HepG2 (cell line): ENCODE measurements at places on chromosomes 16 and 17.

DNA sequence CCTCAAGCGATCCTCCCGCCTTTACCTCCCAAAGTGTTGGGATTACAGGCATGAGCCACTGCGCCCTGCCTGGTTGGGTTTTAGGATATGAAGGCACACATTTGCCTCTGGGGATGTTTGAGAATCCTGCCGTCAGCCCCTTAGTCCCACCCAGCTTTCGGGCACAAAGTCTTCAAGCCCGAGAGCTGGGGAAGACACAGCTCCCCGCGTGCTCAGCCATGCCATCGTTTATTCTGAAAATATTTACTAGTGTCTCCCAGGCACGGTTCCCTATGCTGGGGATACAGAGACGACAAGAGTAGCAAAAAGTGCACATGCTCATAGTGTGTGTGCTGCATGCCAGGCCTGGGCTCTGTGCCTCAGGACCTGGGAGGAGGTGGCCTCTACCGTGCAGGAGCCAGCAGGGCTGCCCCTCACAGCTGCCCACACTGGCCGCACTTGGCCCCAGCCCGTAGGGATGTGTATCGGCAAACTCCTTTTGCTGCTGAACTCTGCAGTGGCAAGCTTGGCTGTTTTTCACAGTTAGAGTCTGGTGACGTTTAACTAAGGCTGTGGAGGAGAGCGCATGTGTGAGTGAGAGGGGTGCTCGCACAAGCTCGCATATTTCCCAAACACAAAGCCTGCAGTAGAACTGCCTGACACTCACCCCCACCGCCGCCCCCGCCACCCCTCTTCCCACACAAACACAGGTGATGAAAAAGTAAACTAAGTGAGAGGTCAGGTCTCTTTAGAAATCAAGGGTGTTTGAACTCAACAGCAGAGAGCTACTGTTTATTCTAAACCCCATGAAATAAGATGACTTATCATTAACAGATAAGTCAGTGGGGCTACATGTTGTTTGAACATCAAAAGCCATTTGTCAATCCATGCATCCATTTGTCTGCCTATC, 266.4 kb downstream of the MRTFB start:
- peak; percentile 73 for DNase-seq

- DNase-seq: no peak
Observed at GRCh38 chr16:77043076-77043475, 147.9 kb upstream of the MON1B start.

GRCh38 chr16:22979038-22979437, 165.1 kb downstream of the HS3ST2 start:
- no peak for DNase-seq

DNA sequence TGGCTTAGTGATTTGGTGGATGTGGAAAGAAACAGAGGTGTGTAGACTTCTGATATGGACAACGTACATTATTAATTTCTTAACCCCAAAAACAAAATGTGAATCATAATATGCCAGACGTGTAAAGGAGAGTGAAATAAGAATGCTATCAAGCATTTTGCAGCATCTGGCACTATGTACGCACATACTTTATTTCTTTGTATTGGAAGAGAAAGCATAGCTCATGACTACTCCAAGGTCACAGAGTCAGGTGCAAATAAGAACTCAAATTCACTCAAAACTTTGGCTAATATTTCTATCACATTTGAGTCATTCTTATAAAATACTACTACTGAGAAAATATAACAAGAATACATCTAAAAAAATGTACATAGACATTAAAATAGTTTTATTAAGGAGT, 74.8 kb downstream of the TTC19 start:
- no peak for DNase-seq

DNA sequence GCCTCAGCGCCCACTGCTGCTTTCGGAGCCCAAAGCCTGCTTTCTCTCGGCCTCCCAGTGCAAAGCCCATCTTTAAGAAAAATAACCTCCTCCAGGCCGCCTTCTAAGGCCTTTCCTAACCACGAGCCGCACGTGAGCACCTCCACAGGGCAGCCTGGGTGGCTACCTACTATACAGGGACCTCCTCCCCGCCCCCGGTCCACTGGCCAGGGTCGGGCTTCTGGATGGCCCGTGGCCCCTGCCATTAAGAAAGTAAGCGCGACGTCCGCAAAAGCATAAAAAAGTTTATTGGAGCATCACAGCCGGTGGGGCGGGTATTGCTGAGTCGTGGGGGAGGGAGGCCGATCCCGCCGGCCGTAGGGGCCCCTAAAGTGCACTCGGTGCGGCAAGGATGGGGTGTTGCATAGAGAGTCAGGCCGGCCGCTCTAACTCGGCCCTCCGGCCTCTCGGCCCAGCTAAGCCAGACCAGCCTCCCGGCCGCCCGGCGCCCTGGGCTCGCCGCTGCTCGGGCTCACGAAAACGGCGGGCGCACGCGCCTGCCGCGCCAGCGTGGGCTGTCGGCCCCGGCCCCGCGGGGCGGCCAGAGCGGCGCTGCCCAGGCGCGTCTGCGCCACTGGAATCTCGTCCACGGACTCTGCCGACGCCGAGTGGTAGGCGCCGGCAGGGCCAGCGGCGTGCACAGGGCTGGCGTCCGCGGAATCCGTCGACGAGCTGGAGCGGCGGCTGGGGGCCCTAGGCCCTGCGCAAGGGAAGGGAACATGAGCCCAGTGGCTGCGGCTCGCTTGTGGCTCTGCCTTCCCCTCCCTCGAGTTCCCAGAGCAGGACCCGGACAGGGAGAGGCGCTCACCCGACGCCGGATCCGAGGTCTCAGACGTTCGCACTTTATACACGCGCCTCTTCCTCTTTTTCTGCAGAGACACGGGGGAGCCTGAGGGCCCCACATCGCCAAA, 1.1 kb upstream of the TPPP3 start:
- DNase-seq: no peak

DNA sequence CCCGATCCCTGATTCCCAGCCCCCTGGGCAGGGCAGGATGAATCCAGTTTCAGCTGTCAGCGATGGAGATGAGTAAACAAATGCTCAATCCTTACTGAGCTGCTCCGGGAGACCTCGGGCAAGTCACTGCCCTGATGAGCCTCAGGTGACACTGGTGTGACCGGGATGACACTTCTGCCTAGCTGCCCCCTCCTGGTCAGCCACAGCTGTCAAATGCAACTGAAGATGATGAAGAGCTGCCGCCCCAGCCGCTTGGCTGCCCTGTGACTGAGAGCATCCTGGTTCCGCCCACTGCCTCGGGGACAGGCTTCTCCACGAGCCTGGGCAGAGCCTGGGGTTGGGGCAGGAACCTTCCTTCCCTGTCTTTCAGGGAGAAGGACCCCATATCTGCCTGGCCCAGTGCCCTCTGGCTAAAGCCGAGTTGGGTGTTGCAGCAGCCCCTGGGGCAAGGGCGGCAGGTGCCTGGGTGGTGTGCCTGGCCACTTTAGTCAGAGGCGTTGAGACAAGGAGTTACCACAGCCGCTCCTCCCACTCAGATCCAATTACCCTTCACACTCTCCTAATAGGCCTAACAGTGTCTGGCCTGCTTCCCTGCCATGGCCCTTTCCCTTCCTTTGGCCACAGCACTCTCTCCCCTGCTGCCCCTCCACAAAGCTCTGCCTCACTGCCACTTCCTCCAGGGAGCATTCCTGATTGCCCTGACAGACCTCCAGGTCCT, 5.5 kb downstream of the CCL17 start:
- peak; percentile 49 for DNase-seq

DNA sequence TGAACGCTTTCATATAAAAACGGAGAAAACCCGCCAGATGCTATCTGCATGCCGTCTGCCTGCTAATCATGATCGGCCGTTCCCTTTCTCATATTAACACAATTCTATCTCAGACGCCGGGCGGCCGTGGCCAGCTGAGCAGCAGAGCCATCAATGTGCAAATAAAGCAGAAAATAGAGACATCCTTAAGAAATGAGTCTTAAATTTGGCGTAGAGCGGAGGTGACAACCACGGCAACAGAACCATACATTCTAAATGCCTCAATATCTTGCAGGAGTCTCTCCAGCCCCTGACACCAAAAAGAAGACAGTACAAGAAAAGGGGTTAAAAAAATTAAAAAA, 2.7 kb upstream of the IRX5 start:
- no peak for DNase-seq

GRCh38 chr17:61701334-61701733, 110.3 kb upstream of the NACA2 start:
- no peak for DNase-seq

GRCh38 chr16:880471-881171, 80.1 kb upstream of the GNG13 start:
- no peak for DNase-seq

- DNase-seq: no peak
Observed at GRCh38 chr16:77298418-77299360, 99.5 kb downstream of the SYCE1L start.

DNA sequence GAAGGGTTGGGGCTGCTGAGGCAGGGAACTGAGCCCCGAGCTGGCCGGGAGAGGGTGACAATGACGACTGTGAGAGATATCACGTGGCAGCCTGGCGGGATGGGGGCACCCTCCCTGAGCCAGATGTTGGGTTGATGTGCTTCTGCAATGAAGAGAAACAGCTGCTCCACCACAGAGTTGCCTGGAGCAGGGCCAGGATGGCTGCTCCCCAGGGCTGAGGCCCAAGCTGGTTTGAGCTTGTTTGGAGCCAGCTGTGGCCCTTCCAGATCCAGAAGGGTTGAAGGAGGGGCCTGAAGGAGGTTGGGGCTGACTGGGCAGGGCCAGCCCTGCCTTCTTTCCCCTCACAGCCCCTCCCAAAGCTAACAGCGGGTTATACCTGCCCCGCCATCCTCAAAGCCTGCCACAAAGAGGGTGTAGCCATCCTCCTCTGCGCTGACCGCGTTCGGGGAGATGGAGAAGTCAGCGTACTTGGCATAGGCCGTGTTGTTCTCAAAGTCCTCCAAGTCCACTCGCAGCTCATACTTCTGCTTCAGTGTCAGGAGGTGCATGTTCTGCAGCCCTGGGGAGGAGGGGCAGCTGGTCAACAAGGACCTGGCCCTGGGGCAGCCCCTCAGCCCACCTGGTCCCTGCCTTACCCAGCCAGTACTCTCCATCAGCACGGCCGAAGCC, 2.1 kb downstream of the MFAP4 start:
- DNase-seq: no peak

DNA sequence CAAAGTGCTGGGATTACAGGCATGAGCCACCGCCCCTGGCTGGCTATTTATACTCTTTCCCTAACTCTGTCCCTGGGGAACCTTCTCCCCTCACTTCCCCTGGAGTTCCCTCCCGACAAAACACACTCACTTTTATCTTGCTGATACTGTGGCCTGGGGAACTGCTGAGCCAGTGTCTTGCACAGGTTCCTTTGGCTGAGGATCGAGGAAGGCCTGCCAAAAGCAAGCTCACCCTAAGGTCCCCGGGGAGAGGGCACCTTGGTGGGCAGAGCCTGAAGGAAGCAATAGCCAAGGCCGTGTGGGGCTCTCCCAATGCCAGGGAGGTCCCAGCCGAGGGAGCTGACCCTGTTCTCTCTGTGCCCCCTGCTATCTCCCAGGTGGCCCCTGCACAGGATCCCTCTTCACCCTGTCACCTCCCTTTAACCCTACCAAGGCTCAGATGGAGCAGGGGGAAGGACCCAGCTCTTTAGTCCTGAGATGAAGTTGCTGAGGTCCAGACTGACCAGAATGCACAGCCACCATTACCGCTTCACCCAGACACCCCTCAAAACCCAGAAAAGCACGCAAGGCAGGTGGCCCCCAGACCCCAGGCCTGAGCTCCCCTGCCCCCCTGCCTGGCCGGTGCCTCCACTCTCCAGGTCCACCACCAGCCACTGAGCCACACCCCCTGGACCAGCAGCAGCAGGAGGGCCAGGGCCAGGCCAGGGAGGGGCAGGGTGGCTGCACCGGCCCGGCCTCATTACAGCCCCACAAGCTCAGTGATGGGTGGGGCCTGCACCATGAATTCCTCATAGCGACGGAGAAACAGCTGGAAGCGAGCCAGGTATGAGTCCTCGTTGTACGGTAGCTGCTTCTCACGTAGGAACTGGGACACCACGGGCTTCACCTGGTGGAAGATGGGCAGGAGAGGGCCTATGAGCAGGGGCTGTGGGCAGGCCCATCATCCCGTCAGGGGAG, 5.1 kb upstream of the FDXR start:
- peak; percentile 62 for DNase-seq

DNA sequence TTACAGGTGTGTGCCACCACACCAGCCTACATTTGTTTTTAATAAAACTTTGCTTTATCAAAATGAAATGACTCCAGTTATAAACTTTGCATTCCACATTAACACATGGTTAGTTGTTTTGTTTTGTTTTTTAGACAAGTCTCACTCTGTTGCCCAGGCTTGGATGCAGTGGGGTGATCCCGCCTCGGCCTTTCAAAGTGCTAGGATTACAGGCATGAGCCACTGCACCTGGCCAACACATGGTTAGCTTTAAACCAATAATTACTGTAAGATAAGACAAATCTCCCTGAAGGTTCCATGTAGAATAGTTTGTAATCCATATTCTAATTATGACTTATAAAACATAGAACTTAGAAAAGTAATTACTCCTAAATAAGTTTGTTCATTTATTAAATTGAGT, 89.8 kb upstream of the MED13 start:
- no peak for DNase-seq

DNA sequence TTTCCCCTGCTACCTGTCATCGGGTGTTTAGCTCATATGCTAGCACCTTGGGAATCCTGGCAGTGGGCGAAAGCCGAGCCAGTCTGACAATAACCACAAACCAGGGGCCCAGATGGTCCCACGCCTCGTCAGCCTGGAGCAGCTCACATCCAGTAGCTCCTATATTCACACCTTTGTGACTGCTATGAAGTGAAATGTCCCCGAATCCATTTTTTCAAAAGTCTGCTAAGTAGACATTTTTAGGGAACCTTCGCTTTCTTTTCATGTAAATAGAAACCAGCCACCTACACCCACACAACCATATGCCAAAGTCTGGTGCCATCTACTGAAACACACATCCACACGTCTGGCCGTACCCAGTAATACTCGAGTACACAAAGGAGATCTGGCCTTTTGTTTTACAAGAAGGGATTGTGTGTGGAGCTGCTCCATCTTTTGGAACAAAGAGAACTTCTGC, 176.8 kb downstream of the SLC39A11 start:
- no peak for DNase-seq

- DNase-seq: no peak
Observed at GRCh38 chr16:2044541-2044940, 3.1 kb downstream of the NTHL1 start.

DNA sequence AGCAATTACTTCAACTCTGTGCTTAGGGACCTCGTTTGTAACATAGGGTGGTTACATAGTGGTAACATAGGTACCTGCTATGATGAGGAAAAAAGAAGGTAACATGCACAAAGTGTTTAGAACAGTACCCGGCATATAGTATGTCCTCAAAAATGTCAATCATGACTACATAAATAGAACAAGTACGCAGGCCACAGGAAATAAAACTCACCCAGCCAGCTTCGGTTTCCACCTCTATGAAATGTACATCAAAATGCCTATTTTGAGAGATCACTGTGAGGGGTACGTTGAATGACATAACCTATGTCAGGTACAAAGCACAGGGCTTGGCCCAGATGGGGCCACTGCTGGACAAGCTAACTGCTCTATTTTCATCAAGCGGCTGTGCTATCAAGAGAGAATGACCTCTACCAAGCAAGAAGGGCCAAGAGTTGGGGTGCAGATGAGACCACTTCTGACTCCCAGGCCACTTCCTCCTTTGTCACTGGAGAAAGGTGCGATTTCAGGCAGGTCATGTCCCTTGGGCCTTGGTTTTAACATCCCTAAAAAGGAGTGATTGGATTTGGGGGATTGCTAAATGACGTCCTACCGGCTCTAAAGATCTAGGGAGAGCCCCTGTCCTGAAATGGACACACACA, 45.4 kb downstream of the WSB1 start:
- no peak for DNase-seq

- DNase-seq: no peak
Observed at GRCh38 chr17:3685174-3685573, 10.8 kb downstream of the P2RX5 start.

- DNase-seq: no peak
Observed at GRCh38 chr16:694187-694862, 4.1 kb upstream of the WDR24 start.

GRCh38 chr17:16599537-16599936, 30.5 kb upstream of the ZNF287 start:
- DNase-seq: peak; percentile 26
